ENCODE measurements at places on chromosomes 16 and 17.

- DNase-seq: no peak
Observed at GRCh38 chr17:82110298-82110697, 12.3 kb upstream of the FASN start.

GRCh38 chr17:7215652-7216180 lies 3.9 kb downstream of the DLG4 start:
- no peak for DNase-seq

DNA sequence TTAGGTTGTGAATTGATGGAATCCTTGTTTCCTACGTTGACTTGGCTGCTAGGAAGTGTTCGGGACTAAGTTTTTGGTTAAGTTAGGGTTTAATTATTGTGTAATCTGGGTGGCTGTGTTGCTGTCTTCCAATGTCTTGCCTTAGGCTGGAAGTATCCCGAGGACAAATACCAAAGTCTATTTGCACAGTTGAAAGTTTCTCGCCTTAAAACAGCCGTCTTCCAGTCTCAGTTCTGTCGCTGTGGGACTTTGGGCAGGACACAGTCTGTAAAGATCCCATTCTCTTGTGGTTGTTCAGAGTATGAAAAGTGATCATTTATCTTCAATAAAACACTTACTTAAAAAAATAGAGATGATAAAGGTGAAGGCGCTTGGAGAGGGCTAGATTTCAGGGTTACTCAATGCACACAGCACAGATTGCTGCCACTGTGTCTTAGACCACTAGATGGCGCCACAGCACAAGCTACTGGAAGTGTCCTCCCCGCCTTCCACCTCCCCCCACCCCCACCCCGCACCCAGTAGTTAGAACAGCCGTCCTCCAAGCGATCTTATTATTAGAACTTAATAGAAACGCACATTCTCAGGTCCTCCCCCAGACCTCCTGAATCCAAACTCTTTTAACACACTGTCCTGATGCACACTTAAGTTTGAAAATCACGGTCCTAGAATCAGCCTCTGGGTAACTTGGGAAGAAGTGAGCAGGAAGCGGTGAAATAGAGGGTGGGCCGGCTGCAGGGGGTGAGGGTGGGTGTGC lies 45.8 kb downstream of the AKAP1 start:
- peak; percentile 71 for DNase-seq

- no peak for DNase-seq
Observed at GRCh38 chr17:83194761-83195329, 115.4 kb downstream of the METRNL start.

DNA sequence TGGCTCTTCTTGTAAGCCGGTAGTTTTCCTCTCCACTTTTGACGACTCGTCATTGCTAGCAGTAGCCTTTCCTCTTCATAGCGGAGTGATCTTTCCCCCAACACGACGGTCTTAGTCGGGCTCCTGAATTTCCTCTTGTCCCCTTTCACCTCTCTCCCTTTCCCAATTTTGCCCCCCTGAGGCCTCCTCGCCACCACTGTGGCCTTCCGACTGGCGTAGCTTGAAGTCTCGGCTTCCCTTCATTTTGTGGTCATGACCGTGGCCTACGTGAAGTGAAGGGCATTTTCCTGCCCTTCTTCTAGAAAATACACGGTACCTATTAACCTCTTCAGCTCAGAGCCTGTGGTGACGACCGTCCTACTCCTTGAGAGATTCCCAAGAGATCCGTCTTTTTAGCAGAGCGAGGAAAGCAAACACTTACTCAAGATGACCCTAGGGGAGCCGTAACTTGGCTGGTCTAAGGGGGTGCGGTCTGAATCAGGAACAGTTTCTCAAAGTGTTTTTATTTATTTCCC lies 787 bp downstream of the PRKAR1A start:
- no peak for DNase-seq

GRCh38 chr16:88437367-88437964 lies 15.6 kb upstream of the ZFPM1 start:
- DNase-seq: no peak

DNA sequence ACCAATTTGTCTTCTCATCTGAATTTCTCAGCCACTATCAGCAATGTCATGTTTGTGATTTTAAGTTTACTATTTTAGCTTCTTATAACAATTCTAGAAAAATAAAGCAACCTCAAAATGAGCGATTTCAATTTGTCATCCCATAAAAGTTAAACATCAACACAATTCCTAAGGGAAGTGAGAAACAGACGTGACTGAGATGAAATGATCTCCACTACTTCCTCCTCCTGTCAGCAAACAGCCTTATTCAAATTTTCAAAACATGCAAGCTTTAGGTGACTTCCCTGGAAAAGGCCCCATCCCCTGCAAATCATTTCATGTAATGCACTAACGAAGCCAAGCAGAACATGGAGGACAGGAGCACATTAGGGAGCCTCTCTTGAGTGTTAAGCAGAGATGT lies 64.9 kb downstream of the ZNF652 start:
- DNase-seq: no peak

DNA sequence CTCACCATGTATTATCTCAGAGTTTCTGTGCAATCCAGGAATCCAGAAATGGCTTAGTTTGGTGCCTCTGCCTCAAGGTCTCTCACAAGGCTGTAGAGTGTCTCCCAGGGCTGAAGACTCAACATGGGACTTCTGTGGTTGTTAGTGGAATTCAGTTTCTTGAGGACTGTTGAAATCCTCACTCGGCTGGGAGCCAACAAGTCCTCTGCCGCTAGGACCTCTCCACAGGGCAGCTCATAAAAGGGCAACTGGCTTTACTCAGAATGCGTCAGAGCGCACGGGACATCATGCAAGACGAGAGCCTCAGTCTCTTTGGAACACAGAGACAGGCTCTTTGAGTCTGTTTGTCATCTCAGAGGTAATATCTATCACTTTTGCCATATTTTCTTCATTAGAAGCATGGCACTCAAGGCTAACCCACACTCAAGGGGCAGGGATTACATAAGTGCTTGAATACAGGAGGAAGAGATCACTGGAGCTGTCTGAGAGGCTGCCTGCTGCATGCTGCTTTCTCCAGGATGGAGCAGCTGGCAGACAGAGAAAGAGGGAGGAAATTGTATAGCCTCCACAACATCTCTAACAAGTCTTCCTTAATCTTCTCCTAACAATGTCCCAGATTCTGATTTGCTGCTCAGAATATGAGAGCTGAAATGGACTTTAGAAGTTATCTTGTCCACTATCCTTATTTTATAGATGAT lies 97.5 kb upstream of the ASIC2 start:
- no peak for DNase-seq

DNA sequence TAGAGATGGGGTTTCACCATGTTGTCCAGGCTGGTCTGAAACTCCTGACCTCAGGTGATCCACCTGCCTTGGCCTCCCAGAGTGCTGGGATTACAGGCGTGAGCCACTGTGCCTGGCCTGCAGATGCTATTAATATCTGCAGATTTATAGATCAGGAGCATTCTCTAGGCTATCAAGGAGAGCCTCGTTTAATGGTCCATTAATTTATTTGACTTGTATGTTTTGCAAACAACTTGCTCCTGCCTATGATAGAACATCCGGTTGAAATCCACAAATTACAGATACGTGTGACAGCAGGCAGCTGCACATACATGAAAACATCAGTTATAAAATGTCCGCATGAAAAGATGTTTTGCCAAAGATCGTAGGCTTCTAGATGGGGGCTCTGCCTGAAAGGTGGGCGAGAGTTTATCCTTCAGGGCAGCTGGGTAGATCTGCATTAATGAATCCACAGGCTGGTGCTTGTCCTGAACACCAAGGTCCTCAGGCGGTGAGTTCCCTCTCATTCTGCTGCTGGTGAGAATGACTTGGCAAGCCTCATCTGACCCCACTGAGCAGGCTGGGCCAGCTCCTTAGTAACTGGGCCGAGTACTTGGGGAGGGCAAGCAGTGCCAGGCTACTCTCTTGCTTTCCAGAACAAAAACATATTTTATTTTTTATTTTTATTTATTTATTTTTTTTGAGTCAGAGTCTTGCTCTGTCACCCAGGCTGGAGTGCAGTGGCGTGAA lies 37.1 kb upstream of the MGAT5B start:
- no peak for DNase-seq

GRCh38 chr16:49782405-49782804 lies 73.5 kb downstream of the ZNF423 start:
- no peak for DNase-seq

- no peak for DNase-seq
Observed at GRCh38 chr16:12672986-12673385, 130.7 kb downstream of the CPPED1 start.

- no peak for DNase-seq
Observed at GRCh38 chr17:39099663-39100286, 51.7 kb downstream of the PLXDC1 start.

- DNase-seq: no peak
Observed at GRCh38 chr17:37708616-37709212, 36.1 kb downstream of the HNF1B start.

DNA sequence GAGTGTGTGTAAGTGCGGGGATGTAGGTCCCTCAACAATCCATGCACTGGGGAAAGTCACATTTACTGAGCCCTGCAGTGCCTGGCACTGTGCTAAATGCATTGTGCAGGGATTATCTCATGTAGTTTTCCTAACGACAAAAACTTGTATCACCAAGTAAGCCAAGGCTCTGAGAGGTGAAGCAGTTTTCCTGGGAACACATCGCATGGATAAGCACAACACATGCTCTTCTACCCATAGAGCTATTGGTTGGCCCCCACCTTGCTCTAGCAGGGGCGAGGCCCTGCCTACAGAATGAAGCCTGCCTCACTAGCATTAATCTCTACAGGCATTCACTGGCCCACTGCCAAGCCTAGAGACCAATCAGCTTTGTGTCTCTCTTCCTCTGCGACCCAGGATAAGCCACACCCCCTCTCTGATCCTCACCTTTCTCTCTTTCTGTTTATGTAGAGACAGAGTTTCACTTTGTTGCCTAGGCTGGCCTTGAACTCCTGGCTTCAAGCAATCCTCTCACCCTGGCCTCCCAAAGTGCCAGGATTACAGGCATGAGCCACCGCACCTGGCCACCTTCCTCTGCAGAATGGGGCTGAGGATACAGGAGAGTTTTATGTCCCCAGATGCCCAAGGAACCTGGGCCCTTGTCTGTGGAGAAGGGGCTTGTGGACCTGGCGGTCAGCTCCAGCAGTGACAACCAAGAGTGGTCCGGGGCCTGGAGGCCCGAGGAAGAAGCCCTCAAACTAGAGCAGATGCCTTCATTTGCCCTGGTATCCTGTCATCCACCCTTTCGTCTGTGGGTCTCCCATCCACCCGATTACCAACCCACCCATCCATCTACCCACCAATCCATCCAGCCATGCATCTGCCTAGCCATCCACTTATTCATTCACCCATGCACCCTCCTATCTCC lies 12.8 kb downstream of the CDH16 start:
- no peak for DNase-seq

DNA sequence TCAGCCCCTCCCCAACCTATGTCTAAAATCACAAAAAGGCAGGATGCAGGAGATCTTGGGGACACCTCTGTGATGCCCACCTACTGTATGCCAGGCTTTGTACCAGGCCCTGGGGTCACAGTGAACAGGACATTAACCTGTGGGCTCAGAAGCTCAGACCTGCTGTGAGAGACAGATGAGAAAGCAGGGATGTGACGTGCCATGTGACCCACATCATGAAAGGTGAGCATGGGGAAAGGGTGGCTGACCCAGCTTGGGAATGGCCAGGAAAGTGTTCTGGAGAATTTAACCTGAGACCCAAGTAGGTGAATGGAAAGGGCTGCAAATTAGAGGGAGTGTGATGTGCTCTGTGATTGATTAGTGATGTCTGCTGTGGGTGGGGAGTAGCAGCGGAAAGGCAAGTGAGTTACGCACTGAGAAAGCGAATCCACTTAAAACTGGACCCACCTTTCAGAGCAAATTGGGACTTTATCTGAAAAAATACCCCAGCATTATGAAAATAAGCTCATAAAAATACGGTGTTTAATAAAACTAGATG lies 132.2 kb downstream of the IRF8 start:
- no peak for DNase-seq

- DNase-seq: no peak
Observed at GRCh38 chr17:30225919-30226553, 9.5 kb downstream of the SLC6A4 start.

- DNase-seq: no peak
Observed at GRCh38 chr16:86752582-86753175, 174.3 kb downstream of the FOXL1 start.

DNA sequence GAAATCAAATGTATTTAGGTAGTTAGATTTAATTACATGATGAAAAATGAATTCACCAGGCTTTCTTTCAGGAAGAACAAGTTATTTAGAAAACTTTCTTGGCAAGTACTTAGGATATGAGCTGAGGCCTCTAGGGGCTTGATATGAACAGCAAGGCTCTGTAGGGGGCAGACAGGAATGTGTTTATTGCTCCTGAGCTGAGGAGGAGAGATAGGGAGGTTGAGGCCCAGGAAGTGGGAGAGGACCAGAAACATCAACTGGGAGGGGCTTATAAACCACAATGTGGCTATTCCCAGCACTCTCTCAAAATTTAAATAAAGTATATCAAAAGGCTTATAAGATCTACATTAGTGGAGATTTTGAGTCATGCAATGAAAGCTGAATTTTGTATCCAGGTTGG lies 154.0 kb upstream of the MAF start:
- DNase-seq: no peak

DNA sequence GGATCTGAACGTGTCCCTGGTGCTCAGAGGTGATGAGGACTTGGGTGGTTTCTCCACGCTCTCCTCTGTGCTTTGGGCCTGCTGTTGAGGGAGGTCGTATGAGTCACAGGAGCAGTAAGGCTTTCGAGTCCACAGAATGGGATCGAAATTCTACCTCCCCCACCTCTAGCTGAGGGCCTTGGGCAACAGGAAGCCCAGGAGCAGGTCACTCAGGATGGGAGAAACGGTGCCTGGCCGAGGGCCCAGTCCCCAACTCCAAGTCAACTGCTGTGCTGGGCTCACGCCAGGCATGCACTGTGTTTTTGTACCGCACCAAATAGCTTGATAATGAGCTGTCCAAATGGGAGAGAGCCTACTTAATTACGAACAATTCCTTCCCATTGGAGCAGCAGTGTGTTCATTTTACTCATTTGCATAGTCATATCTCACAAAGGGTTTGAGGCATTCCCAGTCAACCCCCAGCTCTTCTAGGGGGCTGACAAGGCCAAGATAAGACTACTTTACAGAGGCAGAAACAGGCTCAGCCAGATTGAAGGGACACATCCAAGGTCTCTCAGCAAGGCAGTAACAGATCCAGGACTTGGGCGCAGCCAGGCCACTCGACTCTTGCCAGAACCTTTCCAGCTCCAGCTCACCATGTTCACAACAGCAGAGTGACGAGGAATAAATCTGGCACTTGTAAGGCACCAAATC lies 53.6 kb downstream of the WNT3 start:
- no peak for DNase-seq

GRCh38 chr16:15822957-15823356 lies 33.9 kb downstream of the MYH11 start:
- DNase-seq: no peak

GRCh38 chr16:11669380-11670146 lies 1.3 kb downstream of the SNN start:
- no peak for DNase-seq

- no peak for DNase-seq
Observed at GRCh38 chr17:6701719-6702118, 11.4 kb downstream of the SLC13A5 start.

- DNase-seq: no peak
Observed at GRCh38 chr17:27581016-27581415, 50.0 kb upstream of the LGALS9 start.

Data from stimulated activated CD4-positive, alpha-beta T cell treated with anti-CD3 and anti-CD28 coated beads, Interleukin-1b, Interleukin-23, amount 100 ng/mL, for 1 hour (primary cell).